Stimulated activated naive CD4-positive, alpha-beta T cell (primary cell): ENCODE measurements at places on chromosomes 2 and 18.

GRCh38 chr2:72718876-72719275, 107.0 kb downstream of the EXOC6B start:
- no peak for DNase-seq

DNA sequence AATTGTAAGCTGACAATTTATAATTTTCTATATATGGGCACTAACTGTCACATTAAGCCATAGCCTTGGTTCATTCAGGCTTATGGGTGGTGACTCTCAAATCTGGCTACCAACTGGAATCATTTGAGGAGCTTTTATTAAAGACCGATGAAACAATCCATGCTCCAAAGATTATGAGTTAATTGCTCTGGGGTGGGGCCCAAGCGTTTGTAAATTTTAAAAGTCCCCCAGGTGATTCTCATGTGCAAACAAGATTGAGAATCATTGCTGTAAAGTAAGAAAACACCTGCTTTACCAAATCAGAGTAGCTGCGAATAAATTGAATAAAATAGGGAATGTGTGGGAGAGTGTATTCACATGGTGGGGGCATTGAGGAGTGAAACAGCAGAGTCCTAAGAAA, 76.1 kb upstream of the RAB27B start:
- DNase-seq: no peak

GRCh38 chr2:68251187-68251854, 1.0 kb downstream of the PPP3R1 start:
- DNase-seq: peak; percentile 55

GRCh38 chr18:8374676-8375075, 234.6 kb upstream of the RAB12 start:
- no peak for DNase-seq

DNA sequence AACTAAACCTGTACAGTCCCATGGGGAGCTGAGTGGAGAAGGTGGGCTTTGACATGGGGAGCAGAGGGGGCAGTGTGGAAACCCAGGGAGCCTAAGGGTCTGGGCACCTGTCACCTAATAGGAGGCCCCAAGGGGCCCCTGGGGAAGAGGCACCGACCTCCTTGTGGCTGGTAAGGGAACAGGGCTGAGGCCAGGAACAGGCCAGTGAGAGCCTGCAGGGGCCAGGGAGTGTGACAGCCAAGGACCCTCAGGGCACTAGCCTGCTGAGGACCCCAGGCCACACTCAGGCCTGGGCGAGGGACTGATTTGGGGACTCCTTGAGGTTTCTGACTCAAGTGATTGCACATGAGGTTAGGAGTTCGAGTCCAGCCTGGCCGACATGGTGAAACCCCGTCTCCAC, 24.5 kb upstream of the ALPP start:
- no peak for DNase-seq

- no peak for DNase-seq
Measured at GRCh38 chr18:26617151-26617554, 68.8 kb upstream of the KCTD1 start.

DNA sequence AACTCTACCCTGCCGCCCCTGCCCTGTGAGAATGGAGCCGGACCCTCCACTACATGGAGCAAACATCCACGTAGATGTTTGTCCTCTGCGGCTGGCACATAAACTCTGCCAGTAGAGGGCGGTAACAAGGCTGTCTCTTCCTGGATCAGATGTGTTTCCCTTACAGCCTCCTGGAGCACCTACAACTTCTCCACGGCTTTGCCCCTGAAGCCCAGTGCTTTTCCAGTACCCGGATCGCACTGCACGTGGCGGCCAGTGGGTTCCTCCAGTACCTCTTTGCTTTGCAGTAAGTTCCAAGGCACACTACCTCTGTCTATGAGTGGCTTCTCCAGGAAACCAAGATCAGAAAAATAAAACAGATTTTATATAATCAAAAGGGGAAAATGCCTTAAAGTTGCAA, 651.3 kb downstream of the DCDC2C start:
- no peak for DNase-seq

DNA sequence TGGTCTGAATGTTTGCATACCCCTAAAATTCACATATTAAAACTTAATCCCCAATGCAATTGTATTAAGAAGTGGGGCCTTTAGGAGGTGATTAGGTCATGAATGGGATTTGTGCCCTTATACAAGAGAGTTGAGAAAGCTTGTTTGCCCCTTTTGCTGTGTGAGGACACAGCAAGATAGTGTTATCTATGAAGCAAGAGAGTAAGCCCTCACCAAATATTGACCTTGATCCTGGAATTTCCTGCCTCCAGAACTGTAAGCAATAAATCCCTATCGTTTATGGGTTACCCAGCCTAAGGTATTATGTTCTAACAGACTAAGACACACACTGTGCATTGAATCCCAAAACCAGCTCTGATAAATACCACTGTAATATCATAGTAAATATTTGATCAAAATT, 32.2 kb downstream of the NR4A2 start:
- no peak for DNase-seq

- DNase-seq: no peak
Measured at GRCh38 chr2:102004581-102004980, 12.8 kb downstream of the IL1R2 start.

GRCh38 chr2:218830526-218831306, 887 bp downstream of the PRKAG3 start:
- no peak for DNase-seq

DNA sequence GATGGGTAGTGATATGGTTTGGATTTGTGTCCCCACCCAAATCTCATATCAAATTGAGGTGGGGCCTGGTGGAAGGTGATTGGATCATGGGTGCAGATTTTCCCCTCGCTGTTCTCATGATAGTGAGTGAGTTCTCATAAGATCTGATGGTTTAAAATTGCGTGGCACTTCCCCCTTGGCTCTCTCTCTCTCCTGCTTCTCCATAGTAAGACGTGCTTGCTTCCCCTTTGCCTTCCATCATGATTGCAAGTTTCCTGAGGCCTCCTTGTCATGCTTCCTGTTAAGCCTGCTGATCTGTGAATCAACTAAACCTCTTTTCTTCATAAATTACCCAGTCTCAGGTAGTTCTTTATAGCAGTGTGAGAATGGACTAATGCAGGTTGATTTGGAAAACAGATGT, 223.2 kb upstream of the APCDD1 start:
- no peak for DNase-seq

- no peak for DNase-seq
Measured at GRCh38 chr2:211035548-211036185, 479.3 kb downstream of the CPS1 start.

GRCh38 chr2:124835331-124835730, 810.2 kb downstream of the CNTNAP5 start:
- DNase-seq: no peak

DNA sequence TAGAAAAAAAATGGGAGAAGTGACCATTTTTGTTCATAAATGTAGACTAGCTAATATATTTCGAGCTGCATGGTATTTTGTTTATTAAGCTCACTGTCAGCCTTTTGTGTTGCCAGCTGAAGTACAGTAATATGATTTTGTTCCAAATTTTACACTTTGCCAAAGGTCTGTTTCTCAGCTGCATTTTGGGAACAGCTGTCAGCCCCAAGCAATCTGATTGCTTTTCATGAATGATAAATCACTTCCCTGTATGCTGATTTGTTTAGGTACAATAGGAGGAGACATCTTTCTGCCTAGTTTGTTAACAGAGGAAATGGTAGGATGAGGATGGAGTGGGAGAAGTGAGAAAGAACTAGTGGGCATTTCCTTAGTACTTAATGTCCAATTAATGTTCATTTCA, 79.3 kb downstream of the NABP1 start:
- DNase-seq: no peak

GRCh38 chr2:218852911-218853667, 6.5 kb upstream of the WNT6 start:
- DNase-seq: peak; percentile 40

GRCh38 chr2:224883172-224883516, 159.1 kb downstream of the DOCK10 start:
- no peak for DNase-seq
